ENCODE measurements at places on chromosomes 5 and 9. TPM values are rescaled to one million over a fixed set of nuclear protein-coding genes. Genes with fewer than 3 reads are reported as not detected.
A peak's percentile ranks its signal among the peaks of the same experiment; 100 is the strongest.

- no peaks in the 10 kb centered on the region for H3K4me1 ChIP-seq
- H3K36me3 ChIP-seq = no peaks in the 10 kb centered on the region
- no peaks in the 10 kb centered on the region for H3K27me3 ChIP-seq
- H3K4me3 ChIP-seq = no peak overlapping the region
- no peak overlapping the region for H3K27ac ChIP-seq
These were observed 223.2 kb downstream of the TLR4 start for GRCh38 chr9:117927354-117927753.

GRCh38 chr5:135359374-135360165, 39.5 kb downstream of the MACROH2A1 start:
- no peaks in the 10 kb centered on the region for H3K27me3 ChIP-seq
- peaks cover 70% of the 10 kb centered on the region for H3K36me3 ChIP-seq
- H3K4me3 ChIP-seq = no peak overlapping the region
- H3K4me1 ChIP-seq = peaks cover 16% of the 10 kb centered on the region

DNA sequence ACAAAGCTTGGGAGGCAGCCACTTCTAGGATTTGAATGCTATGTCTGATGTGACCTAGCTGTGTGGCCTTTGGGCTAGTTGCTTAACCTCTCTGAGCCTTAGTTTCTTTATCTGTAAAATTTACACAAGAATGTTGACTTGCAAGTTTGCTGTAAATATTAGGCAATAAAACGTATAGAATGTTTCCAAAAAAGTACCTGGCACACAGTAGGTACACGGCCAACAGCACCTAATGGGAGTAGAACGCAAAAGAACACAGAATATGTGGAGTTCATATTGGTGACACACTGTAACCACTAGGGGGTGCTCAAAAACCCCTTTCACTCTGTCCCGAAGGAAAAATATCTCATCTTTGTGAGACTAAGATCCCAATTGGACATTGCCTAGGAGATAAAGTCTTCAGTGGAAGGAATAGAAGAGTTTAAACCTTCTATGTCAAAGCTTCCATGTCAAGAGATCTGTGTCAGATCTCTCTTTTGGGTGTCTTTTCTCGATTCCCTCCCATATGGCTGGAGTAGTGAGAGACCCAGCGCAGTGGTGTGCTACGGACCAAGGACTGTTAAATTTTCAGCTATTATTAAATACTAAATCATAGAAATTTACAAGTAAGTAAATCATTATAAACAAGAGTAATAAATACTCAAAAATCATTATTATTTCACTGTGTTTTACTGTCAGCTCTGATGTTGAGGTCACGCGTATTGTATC, 145.4 kb upstream of the RAD23B start:
- H3K4me1 ChIP-seq = peaks cover under 1% of the 10 kb centered on the region
- H3K27ac ChIP-seq = no peak overlapping the region
- no peak overlapping the region for H3K4me3 ChIP-seq
- DNase-seq = no peak
- H3K27me3 ChIP-seq = no peaks in the 10 kb centered on the region
- H3K36me3 ChIP-seq = no peaks in the 10 kb centered on the region

- no peak overlapping the region for H3K4me3 ChIP-seq
- no peak for DNase-seq
- H3K27me3 ChIP-seq = no peaks in the 10 kb centered on the region
- no peaks in the 10 kb centered on the region for H3K36me3 ChIP-seq
- no peak overlapping the region for H3K27ac ChIP-seq
- no peaks in the 10 kb centered on the region for H3K4me1 ChIP-seq
These were observed 70.7 kb downstream of the CETN3 start for GRCh38 chr5:90338712-90339372.

DNA sequence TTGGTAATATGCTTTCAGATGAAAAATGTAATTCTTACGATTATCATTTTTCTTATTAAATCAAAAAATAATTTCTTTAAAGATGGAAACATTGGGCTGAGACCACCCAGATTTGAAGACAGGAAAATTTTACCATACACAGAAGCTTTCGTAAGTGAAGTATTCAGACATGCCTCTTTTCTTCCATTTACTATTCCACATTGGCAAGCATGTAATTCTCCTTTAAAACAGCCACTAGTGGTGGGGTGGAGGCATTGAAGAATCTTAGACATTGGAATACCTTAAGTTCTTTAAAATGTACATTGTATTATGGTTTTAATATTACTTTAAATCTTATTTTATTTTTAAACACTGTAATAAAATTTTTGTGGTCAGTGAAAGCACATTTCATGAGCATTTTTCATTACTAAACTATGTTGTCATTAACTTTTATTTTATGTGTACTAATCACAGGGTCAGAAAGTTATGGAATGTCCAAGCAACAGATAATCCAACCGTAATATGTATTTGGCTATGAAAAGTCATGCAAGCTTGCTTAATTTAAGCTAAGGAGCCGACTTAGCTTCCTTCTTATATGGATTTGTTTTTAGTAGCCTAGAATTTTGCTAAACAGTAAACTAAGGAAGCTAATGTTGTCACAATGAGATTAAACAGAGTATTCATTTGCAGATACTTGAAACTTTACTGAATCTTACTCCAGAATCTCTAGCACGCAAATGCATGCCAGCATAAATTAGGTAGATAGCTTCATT, 97.4 kb upstream of the ALDH1A1 start:
- no peak for DNase-seq
- no peak overlapping the region for H3K4me3 ChIP-seq
- peaks cover 4% of the 10 kb centered on the region for H3K27me3 ChIP-seq
- H3K36me3 ChIP-seq = no peaks in the 10 kb centered on the region
- no peaks in the 10 kb centered on the region for H3K4me1 ChIP-seq
- peak overlapping the region; percentile 10 for H3K27ac ChIP-seq

- H3K27me3 ChIP-seq = peaks cover 31% of the 10 kb centered on the region
- DNase-seq = no peak
- H3K4me3 ChIP-seq = no peak overlapping the region
- peaks cover 22% of the 10 kb centered on the region for H3K4me1 ChIP-seq
These were observed 523 bp downstream of the EPB41L4B start for GRCh38 chr9:109320331-109320741.

DNA sequence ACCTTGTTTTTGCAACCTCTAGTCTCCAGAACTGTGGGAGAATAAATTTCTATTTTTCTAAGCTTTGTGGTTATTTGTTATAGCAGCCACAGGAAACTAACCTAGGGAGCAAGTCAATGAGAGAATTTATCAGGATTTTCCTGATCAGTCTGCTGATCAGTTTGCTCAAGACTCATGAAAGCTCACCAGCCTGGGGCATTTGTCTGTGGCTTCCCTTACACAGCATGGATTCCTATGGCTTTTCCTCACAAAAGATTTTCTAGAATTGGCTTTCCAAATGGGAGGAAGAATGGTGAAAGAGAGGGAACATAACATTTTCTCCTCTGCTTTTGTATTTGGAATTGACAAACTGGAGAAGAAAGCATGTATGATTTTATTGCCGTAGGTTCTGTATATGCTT, 20.2 kb downstream of the ARRDC3 start:
- no peak overlapping the region for H3K27ac ChIP-seq
- H3K4me1 ChIP-seq = peaks cover 5% of the 10 kb centered on the region
- peaks cover 15% of the 10 kb centered on the region for H3K36me3 ChIP-seq
- H3K4me3 ChIP-seq = no peak overlapping the region
- H3K27me3 ChIP-seq = no peaks in the 10 kb centered on the region

DNA sequence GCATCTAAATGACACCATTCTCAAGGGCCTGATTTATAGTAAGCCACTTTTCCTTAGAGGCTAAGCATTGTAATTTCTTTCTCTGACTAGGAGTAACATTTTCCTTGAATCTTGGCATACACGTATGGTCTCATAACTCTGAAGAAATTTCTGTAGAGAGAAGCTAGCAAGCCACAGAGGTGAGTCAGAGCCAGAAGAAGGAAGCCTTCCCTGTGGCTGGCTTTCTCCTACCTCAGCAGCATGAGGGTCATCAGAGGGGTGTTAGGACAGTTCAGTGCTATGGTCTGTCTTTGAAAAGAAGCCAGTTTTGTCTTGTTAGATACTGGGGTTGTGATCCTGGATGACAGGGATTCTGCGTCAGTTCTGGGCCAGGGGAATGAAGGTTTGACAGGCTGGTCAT, 3.2 kb downstream of the SNX30 start:
- peaks cover 6% of the 10 kb centered on the region for H3K36me3 ChIP-seq
- H3K27ac ChIP-seq = peak overlapping the region; percentile 70
- H3K4me1 ChIP-seq = peaks cover 67% of the 10 kb centered on the region
- peak overlapping the region; percentile 99 for H3K4me3 ChIP-seq
- no peak for DNase-seq
- H3K27me3 ChIP-seq = no peaks in the 10 kb centered on the region

The RIOK2 gene
- 21.6 TPM for total RNA-seq

The TBCA gene
- 117 TPM for total RNA-seq

Data from lower lobe of right lung (tissue), 2 donors.